Thoracic aorta (tissue), 2 donors: ENCODE measurements at places on chromosomes 16 and 17.

GRCh38 chr17:44417553-44417952 lies 28.1 kb upstream of the ITGA2B start:
- DNase-seq = no peak

GRCh38 chr17:75693500-75694481 lies 26.7 kb downstream of the SAP30BP start:
- DNase-seq = no peak

- no peak for DNase-seq
Observed at GRCh38 chr17:70622368-70623260, 453.3 kb downstream of the KCNJ2 start.

DNA sequence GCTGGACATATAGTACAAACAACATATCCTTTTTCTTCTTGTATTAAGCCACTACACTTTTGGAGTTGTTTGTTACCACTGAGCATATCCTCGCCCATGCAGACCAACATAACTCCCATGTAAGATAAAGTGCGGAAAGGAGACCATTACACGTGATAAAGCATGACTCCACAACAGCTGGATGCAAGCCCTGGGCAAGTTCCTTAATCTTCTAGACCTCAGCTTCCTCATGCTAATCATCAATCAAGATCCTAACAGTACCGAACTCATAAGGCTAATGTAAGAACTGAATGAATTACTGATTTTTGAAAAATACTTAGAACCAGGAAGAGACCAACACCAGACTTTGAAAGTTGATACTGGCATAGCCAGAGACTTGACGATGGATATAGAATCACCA lies 47.0 kb upstream of the GSG1L start:
- DNase-seq = no peak

DNA sequence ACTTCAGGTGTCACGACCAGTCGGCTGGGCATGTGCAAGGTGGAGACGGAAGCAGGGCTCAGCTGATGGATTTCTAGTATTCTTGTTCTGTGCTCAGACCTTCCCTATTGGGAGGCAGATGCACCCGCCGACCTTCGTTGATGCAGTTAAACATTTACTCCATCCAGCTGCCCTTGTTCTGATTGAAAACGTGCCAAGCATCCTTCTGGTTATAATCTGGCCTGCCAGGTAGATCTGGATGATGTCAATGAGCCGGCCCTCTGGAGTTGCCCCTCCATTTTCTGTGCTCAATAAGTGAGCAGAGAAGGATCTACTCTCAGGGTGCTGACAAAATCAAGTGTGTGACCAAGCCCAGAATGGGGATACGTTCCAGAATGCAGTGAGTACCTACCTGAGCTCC lies 38.3 kb downstream of the CCDC182 start:
- DNase-seq = no peak

DNA sequence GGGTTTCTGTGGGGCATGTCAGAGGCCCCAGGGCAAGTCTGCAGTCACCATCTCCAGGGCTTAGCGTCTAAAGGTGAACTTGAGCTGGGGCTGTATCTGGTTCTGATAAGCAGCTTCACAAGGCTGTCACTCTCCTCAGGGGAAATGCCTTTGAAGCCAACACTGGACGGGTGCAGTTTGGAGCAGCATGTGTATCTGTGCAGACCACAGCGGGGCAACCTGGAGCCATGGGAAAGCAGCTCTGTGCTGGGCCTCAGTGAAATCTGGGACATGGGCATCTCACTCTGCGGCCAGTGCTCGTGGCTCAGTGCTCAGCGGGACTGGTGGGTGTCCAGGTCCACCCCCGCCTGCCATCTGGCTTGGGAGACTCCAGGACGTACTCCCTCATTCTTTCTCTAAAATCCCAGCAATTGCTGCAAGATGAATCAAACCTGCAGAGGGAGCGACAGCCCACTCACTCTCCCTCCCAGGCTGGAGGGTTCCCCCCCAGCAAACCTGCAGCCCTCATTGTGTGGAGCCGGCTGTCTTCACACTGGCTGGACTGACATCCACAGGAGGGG lies 63.5 kb downstream of the PRMT7 start:
- DNase-seq = no peak

DNA sequence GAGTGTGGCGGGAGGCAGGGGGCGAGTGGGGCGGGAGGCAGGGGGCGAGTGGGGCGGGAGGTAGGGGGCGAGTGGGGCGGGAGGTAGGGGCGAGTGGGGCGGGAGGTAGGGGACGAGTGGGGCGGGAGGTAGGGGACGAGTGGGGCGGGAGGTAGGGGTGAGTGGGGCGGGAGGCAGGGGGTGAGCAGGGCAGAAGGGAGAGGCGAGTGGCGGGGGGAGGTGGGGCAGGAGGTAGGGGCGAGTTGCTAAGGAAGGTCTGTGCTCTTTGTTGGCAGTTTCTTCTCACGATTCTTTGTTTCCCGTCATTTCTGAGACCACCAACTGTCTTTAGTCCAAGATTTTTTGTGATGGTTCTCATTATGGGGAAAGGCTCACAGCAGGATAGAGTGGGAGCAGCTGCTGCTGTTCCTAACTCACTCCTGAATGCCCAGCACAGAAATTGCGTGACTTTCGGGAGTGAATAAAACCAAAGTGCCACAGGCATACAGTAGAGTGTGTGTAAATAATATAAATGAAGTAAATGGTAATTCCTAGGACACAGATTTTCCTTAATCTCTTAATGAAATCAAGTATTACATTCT lies 44.7 kb downstream of the COG7 start:
- no peak for DNase-seq

DNA sequence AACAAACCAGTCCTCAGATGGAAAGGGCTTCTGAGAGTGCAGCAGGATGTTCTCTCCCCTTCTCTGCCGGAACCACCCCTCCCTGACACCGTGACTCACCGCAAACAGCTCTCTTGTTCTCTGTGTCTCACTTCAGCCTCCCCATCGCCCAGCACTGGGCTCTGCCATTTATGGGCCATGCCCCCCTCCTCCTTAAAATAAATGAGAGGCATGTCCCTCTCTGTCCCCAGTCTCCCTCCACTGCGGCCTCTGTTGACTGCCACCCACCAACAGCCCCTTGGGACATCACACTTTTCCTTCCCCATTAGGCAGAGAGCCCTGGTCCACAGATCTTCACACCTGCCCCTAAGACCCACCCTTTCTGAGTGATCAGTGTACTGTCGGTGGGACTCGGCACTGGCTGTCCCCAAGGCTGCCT lies 6.3 kb downstream of the CCDC102A start:
- no peak for DNase-seq

- DNase-seq = no peak
Observed at GRCh38 chr16:89523680-89524344, 15.6 kb downstream of the SPG7 start.

GRCh38 chr17:73598212-73598611 lies 46.0 kb downstream of the SDK2 start:
- no peak for DNase-seq

- DNase-seq = peak; percentile 52
Observed at GRCh38 chr16:24516900-24517669, 22.3 kb upstream of the RBBP6 start.
